Hypothalamus (tissue), 51 donors: ENCODE measurements at places on chromosomes 4 and X.

GRCh38 chr4:116055857-116056827 is 942.7 kb upstream of the NDST4 start:
- no peak for DNase-seq

GRCh38 chr4:147909225-147909624 is 177.3 kb downstream of the ARHGAP10 start:
- DNase-seq = no peak

DNA sequence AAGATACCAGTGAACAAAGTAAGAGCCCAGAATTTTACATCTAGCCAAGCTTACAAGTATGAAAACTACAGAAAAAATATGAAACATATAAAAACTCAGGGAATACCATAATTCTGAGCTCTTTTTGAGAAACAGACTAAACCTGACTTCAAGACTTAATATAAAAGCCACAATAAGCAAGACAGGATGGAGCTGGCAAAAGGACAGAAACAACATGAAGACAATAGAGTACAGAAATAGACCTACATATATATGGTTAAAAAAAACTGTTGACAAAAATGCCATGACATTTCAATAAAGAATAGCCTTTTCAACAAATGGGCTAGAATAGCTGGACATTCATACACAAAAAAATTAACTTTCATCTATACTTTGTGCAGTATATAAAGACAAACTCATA is 49.4 kb downstream of the UBA6 start:
- DNase-seq = no peak

- no peak for DNase-seq
These were observed 47.7 kb downstream of the DDX60L start for GRCh38 chr4:168432419-168433146.

DNA sequence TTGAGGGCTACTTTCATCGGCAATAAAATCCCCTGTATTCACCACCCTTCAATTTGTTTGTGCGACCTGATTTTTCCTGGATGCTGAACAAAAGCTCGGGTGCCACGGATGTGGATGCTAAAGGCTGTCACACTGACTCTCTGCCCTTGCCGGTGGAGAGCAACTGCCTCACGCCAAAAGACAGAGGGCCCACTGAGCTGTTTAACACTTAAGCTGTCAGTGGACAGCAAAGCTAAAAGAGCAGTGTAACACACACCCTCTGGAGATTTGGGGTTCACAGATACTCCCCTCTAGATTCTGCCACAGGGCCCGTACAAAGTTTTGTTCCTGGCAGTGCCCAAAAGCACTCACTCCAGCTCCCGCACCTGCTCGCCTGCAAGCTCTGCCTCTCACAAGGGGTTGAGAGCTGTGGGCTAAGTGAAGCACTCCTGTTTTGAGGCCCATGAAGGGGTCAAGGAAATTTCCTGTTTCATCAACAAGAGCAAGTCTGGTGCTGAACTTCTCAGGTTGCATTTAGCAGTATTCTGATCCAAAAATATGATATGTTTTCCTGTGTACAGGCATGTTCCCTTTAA is 1571.9 kb downstream of the ADGRL3 start:
- no peak for DNase-seq

DNA sequence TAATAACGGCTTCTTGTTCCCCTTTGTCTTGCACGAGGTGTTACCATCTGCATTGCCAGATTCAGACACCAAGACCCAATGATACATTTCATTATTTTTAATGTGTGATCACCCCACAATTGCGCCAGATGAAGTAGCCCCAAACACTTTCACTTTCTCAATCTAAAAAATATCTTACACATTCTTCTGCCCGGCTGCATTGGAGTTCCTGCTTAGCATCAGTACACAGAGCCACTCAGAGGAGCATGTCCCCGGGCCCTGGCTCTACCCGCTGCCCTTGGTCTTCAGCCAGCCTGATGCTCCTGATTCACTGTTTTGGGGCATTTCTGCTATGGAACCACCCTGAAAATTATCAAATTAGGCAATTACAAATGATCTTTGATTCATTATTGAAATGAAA is 66.0 kb upstream of the TENM3 start:
- no peak for DNase-seq

DNA sequence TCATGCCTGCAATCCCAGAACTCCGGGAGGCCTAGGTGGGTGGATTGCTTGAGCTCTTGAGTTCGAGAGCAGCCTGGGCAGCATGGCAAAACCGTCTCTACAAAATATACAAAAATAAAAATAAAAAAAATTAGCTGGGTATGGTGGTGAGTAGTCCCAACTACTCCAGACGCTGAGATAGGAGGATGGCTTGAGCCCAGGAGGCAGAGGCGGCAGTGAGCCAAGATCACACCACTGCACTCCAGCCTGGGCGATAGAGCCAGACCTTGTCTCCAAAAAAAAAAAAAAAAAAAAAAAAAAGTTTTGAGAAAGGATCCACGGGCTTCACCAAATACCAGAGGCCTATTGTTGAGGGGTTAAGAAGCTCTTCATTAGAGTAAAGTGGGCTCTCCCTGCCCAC is 8.0 kb downstream of the SUPT20HL2 start:
- DNase-seq = no peak
